Fibroblast of villous mesenchyme (primary cell): ENCODE measurements at places on chromosomes 5 and 9. TPM values are rescaled to one million over a fixed set of nuclear protein-coding genes. Genes with fewer than 3 reads are reported as not detected.

C1QTNF3 gene
- total RNA-seq, result 0.86 and 1.9 TPM in 2 replicates

C5orf24 gene
- 46.4 and 59.6 TPM in 2 replicates for total RNA-seq

MARCHF3 gene
- 8.4 and 10.4 TPM in 2 replicates for total RNA-seq

BTNL9 gene
- total RNA-seq, result not detected in 2 replicates

MOB3B gene
- total RNA-seq, result 0.32 and 0.43 TPM in 2 replicates

PLPP6 gene
- total RNA-seq, result 6.4 and 8.2 TPM in 2 replicates

FRRS1L gene
- under 0.01 TPM in 1 of 2 replicates, not detected in the other for total RNA-seq

OR1Q1 gene
- total RNA-seq, result not detected in 2 replicates

PRR16 gene
- total RNA-seq, result 11.6 and 22.0 TPM in 2 replicates

TXNDC8 gene
- total RNA-seq, result not detected in 2 replicates

PALM2AKAP2 gene
- 24.5 and 31.5 TPM in 2 replicates for total RNA-seq

FGF1 gene
- 8.7 and 16.0 TPM in 2 replicates for total RNA-seq

PCDHA9 gene
- total RNA-seq, result under 0.01 TPM in 2 replicates

TNFSF15 gene
- 4.5 and 5.6 TPM in 2 replicates for total RNA-seq

TEK gene
- 12.5 and 25.8 TPM in 2 replicates for total RNA-seq

ENTREP1 gene
- under 0.01 TPM in 1 of 2 replicates, not detected in the other for total RNA-seq

ROPN1L gene
- 0.32 and 0.43 TPM in 2 replicates for total RNA-seq

TAF11L5 gene
- total RNA-seq, result not detected in 2 replicates

MZB1 gene
- total RNA-seq, result under 0.01 and 0.43 TPM in 2 replicates

LMBRD2 gene
- 12.9 and 23.7 TPM in 2 replicates for total RNA-seq

DDX4 gene
- total RNA-seq, result not detected in 2 replicates

OCLN gene
- 0.43 and 0.64 TPM in 2 replicates for total RNA-seq

MLANA gene
- not detected in 2 replicates for total RNA-seq

DAB2 gene
- 231 and 332 TPM in 2 replicates for total RNA-seq

TMEM215 gene
- not detected in 2 replicates for total RNA-seq

ABLIM3 gene
- total RNA-seq, result 22.2 and 32.8 TPM in 2 replicates

PTGES gene
- 8.7 and 16.0 TPM in 2 replicates for total RNA-seq

IL7R gene
- total RNA-seq, result 12.9 and 74.7 TPM in 2 replicates

ARID3C gene
- 0.32 TPM in 1 of 2 replicates, not detected in the other for total RNA-seq

CA9 gene
- total RNA-seq, result under 0.01 TPM in 1 of 2 replicates, not detected in the other

CFAP77 gene
- total RNA-seq, result under 0.01 TPM in 1 of 2 replicates, not detected in the other

AK3 gene
- 54.4 and 72.5 TPM in 2 replicates for total RNA-seq

TERT gene
- total RNA-seq, result not detected in 2 replicates

GLRA1 gene
- not detected in 2 replicates for total RNA-seq

IL13 gene
- total RNA-seq, result not detected in 2 replicates

SAXO1 gene
- total RNA-seq, result not detected in 2 replicates

THBS4 gene
- total RNA-seq, result under 0.01 and 0.32 TPM in 2 replicates

ZNF618 gene
- total RNA-seq, result 12.5 and 15.1 TPM in 2 replicates

SET gene
- total RNA-seq, result 378 and 491 TPM in 2 replicates

ZCCHC9 gene
- total RNA-seq, result 23.2 and 33.7 TPM in 2 replicates

CPEB4 gene
- total RNA-seq, result 33.8 and 38.4 TPM in 2 replicates

PIGO gene
- total RNA-seq, result 13.5 and 14.7 TPM in 2 replicates

RHOBTB3 gene
- total RNA-seq, result 370 and 720 TPM in 2 replicates

MVB12B gene
- total RNA-seq, result 3.5 and 4.8 TPM in 2 replicates

MEIKIN gene
- total RNA-seq, result not detected in 2 replicates

IL17B gene
- 1.3 TPM in 1 of 2 replicates, not detected in the other for total RNA-seq

MSX2 gene
- 0.32 and 0.43 TPM in 2 replicates for total RNA-seq

PDZD2 gene
- 0.97 and 2.6 TPM in 2 replicates for total RNA-seq

CCDC127 gene
- 4.2 and 4.3 TPM in 2 replicates for total RNA-seq
